Fibroblast of skin of abdomen (primary cell): ENCODE measurements at places on chromosomes 4 and X.
A peak's percentile ranks its signal among the peaks of the same experiment; 100 is the strongest.

DNA sequence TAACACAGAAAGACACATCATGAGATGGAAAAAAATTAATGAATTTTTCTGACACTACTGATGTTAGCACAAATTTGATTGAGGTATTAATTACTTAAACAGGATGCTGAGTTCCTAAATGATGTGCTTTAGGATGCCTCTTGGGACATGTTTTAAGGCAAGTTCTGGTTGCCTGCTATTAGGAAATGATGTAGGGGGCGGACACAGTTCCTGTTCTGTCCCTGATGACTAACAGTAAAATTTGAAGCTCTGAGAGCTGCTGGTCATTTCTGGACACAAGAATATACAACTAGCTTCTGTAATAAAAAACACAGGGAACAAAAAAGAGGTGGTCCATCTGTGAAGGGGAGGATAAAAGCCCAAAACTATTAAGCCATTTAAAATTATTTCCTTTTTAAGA, 163.2 kb upstream of the ETNPPL start:
- DNase-seq: no peak

GRCh38 chr4:42607011-42607726, 49.7 kb downstream of the ATP8A1 start:
- DNase-seq: no peak

- peak; percentile 53 for DNase-seq
Measured at GRCh38 chr4:154807042-154807630, 26.1 kb downstream of the RBM46 start.

- peak; percentile 36 for DNase-seq
Measured at GRCh38 chr4:138113819-138114400, 128.2 kb downstream of the SLC7A11 start.

- DNase-seq: no peak
Measured at GRCh38 chrX:115402299-115402698, 112.8 kb downstream of the LUZP4 start.

DNA sequence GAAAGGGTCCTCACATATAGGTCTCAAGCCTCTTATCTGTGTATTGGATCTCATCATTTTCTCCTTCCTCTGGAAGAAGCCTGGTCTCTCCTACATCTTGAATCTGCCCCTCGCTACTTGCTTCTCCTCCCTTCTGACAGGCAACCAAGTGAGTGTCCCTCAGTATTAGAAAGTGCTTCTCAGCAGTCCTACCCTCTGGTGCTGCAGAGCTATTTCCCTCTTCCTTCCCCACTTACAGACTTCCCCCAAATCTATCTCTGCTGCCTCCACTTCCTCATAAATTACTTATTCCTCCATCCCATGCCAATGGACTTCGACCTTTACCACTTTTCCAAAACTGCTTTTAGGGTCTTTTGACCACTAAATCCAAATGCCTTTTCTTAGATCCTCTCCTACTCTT, 129.1 kb upstream of the NAP1L5 start:
- DNase-seq: no peak
